ENCODE measurements at places on chromosomes 11 and 22.

DNA sequence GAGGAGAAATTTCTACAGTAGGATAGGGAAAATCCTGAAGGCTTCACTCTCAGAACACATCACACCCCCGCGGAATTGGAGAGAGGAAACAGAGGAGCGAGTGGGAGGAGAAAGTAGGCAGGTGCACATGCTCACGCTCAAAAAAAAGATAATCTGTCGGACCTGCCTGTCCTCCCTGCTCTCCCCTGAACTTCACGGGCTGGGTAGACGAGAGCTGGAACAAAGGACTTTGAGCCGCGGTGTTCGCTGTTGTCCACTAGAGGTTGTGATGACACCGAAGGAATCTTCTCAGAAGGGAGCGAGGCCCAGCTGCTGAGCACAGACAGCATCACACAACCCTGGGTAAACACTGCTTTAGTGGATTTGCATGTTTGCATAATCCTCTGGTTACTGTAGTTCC is 5.0 kb downstream of the SEZ6L start:
- peaks cover 5% of the 10 kb centered on the region for H3K27me3 ChIP-seq
- peak; percentile 87 for DNase-seq
- no peak overlapping the region for H3K27ac ChIP-seq

- H3K4me3 ChIP-seq: no peak overlapping the region
- no peaks in the 10 kb centered on the region for H3K4me1 ChIP-seq
- peak; percentile 30 for DNase-seq
- no peaks in the 10 kb centered on the region for H3K36me3 ChIP-seq
Measured at GRCh38 chr22:30830907-30831306, 136.2 kb downstream of the OSBP2 start.

GRCh38 chr11:28636566-28636965 is 528.4 kb downstream of the METTL15 start:
- no peaks in the 10 kb centered on the region for H3K36me3 ChIP-seq
- H3K27ac ChIP-seq: no peak overlapping the region
- H3K4me3 ChIP-seq: no peak overlapping the region
- DNase-seq: no peak
- H3K27me3 ChIP-seq: no peaks in the 10 kb centered on the region

GRCh38 chr11:86570020-86570419 is 102.4 kb downstream of the ME3 start:
- no peaks in the 10 kb centered on the region for H3K4me1 ChIP-seq
- H3K4me3 ChIP-seq: no peak overlapping the region
- no peak for DNase-seq
- H3K27ac ChIP-seq: no peak overlapping the region
- no peaks in the 10 kb centered on the region for H3K36me3 ChIP-seq
- no peaks in the 10 kb centered on the region for H3K27me3 ChIP-seq

DNA sequence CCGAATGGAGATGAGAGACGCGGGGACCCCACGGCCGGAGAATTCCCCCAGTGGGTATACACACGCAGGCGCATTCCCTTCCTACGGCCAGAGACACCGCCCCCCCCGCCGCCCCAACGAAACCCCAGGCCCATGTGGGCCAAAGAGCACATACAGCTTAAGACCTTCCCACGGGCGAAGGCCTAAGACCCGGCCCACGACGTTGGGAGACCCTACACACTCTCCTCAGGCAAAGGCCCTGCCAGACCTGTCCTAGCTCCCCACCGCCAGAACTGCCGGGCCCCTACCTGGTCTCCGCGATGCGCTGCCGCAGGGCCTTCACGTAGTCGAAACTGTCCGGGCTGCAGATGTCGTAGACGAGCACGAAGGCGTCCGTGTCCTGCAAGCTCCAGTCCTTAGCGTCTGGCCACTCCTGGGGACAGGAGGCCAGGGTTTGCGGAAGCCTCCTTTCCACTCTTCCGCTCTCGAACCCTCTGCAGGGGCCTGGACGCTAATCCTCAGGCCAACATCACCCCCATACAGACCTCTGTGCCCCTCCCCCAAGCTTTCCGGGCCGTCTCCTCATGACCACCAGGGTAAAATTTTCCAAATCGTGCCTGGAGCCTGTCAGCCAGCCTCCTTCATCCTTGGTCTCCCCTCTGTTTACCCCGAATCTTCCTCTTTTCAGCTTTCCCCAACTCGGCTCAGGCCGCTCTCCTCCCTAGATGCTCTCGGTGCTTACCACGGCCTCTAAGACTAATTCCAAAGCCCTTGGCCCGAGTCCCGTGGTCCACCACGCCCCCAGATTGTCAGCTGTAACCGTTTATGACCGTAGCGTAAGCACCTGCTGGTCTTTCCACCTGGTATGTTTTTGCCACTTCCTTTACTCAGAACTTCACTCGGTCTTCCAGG is 1.7 kb downstream of the RASL10A start:
- H3K27me3 ChIP-seq: peaks cover 12% of the 10 kb centered on the region
- H3K36me3 ChIP-seq: no peaks in the 10 kb centered on the region
- no peak overlapping the region for H3K4me3 ChIP-seq
- DNase-seq: no peak
- H3K4me1 ChIP-seq: peaks cover 3% of the 10 kb centered on the region
- no peak overlapping the region for H3K27ac ChIP-seq

- no peak overlapping the region for H3K27ac ChIP-seq
- no peak for DNase-seq
- no peaks in the 10 kb centered on the region for H3K27me3 ChIP-seq
- no peaks in the 10 kb centered on the region for H3K36me3 ChIP-seq
Measured at GRCh38 chr11:77267962-77268361, 33.5 kb downstream of the GDPD4 start.

GRCh38 chr11:134132808-134133207 is 63.9 kb downstream of the JAM3 start:
- H3K27me3 ChIP-seq: no peaks in the 10 kb centered on the region
- no peak overlapping the region for H3K27ac ChIP-seq

DNA sequence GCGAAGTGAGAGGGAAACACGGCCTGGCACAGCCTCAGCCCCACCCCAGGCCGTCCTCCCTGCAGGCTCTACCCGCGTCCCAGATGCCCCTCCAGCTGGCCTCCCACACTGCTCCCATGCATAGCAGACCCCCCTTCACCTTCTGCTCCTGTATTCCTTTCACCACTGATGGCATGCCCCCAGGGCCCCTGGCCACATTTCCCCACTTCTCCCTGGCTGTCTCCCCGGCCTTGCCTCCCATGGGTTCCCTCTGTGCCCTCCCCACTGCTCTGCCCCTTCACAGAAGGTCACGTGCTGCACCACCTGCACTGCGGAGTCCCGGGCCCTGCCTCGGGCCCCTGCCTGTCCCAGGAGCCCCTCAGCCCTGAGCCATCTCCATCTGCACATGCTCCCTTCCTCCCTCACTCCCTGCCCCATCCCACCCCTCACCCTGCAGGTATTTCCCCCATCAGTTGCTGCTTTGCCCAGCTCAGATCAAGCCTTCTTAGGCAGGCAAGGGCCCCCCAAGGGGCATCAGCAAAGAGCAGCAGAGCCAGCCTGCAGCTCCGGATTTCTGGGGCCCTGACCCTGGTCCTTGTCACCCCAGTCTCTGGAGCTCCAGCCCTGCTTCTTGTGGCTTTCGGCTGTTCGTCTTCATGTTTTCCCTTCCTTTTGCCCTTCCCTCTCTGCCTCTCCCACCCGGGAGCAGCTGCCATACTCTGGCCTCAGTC is 46.4 kb downstream of the GAB4 start:
- no peak overlapping the region for H3K4me3 ChIP-seq
- no peaks in the 10 kb centered on the region for H3K4me1 ChIP-seq
- H3K27ac ChIP-seq: no peak overlapping the region
- DNase-seq: no peak

GRCh38 chr22:29707010-29707409 is 12.8 kb upstream of the CABP7 start:
- H3K27me3 ChIP-seq: peaks cover 2% of the 10 kb centered on the region
- no peak overlapping the region for H3K27ac ChIP-seq
- no peak overlapping the region for H3K4me3 ChIP-seq
- no peak for DNase-seq
- peaks cover 4% of the 10 kb centered on the region for H3K4me1 ChIP-seq

DNA sequence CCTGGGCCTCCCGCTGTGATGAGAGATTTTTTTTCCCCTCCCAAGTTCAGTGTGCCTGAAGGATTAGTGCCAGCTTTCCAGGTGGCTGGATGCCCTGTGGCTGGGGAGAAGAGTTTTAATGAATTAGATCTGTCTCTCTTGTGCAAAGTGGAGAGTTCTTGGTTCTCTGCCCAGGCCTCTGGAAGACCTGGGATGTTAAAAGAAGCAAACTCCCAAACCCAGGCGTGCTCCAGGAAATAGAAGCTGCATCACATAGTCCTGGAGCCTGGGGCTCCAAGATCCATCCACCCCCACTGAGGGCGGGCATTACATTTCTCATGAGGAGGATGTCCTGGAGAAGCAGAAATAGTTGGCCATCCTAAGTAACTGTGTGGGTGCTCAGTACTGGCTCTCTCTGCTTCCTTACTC is 30.6 kb downstream of the SDHAF2 start:
- H3K27me3 ChIP-seq: no peaks in the 10 kb centered on the region
- DNase-seq: no peak
- H3K4me1 ChIP-seq: no peaks in the 10 kb centered on the region
- H3K4me3 ChIP-seq: no peak overlapping the region

DNA sequence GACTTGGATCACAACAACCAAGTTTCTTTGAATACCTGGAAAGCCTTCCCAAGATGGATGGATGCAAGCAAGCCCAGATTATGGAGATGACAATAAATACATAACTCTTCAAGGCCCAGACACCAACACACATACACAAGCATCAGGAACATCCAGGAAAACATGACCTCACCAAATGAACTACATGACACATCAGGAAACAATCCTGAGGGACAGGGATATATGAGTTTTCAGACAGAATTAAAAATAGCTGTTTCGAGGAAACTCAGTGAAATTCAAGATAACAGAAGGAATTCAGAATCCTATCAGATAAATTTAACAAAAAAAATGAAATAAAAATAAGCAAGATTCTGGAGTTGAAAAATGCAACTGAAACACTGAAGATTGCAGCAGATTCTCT is 659.4 kb downstream of the METTL15 start:
- H3K36me3 ChIP-seq: no peaks in the 10 kb centered on the region
- no peaks in the 10 kb centered on the region for H3K4me1 ChIP-seq
- no peaks in the 10 kb centered on the region for H3K27me3 ChIP-seq
- H3K27ac ChIP-seq: no peak overlapping the region

- H3K4me1 ChIP-seq: no peaks in the 10 kb centered on the region
- no peak for DNase-seq
- H3K27me3 ChIP-seq: no peaks in the 10 kb centered on the region
- H3K27ac ChIP-seq: no peak overlapping the region
- no peaks in the 10 kb centered on the region for H3K36me3 ChIP-seq
- no peak overlapping the region for H3K4me3 ChIP-seq
Measured at GRCh38 chr11:118009864-118010737, 23.9 kb downstream of the IL10RA start.

DNA sequence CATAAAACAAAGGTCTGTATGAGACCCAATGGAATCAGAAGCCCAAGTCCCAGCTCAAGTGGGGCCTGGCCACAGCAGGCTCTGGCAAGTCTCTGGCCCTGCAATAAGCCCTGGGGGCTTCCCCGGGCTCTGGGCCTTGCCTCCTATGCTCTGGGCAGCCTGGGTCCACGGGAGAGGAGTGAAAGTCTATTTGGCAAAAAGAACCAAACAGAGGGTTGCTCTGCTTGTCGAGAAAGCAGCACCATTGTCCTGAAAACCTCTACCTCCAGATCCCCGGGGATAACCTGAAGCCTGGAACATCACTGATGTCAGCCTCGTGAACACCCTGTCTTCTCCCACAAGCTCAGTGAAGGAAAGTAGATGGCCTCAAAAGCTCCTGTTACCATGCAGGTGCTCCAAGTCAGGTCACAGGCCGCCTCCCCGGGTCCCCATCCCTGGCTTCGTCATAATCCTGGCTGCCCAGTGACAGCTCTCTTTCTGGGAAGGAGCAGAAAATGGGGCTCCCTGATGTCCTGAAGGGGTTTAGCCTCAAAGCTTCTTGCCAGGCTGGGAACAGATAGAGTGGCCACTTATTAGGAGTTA is 46.1 kb upstream of the ETS1 start:
- peaks cover 12% of the 10 kb centered on the region for H3K4me1 ChIP-seq
- no peaks in the 10 kb centered on the region for H3K27me3 ChIP-seq
- H3K27ac ChIP-seq: no peak overlapping the region
- H3K4me3 ChIP-seq: no peak overlapping the region
- DNase-seq: no peak

DNA sequence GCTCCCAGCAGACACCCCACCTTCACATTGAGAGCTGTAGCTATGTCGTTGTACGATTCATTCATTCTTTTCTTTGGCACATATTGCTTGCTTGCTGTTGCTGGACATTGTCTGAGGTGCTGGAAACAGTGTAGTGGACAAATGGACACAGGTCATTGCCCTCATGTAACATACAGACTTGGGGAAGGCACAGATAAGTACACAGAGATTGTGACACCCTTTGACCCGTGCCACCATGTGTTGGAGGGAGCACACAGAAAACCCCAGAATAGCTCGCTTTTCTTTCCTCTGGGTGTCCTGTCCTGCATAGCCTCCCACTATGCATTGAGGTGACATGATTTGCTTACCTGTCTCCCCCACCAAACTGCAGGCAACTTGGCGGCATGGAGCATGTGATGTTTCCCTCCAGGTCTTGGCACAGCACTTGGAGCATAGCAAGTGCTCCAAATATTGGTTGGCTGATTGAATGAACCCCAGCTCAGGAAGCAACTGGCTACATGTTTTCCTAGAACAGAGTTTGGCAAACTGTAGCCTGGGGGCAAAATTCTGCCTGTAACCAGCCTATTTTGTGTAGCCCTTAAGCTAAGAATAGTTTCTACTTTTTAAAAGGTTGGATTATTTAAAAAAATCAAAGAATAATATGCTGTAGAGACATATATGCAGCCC is 30.9 kb upstream of the NECTIN1 start:
- H3K27ac ChIP-seq: no peak overlapping the region
- H3K27me3 ChIP-seq: no peaks in the 10 kb centered on the region
- no peak overlapping the region for H3K4me3 ChIP-seq
- H3K4me1 ChIP-seq: peaks cover 2% of the 10 kb centered on the region

DNA sequence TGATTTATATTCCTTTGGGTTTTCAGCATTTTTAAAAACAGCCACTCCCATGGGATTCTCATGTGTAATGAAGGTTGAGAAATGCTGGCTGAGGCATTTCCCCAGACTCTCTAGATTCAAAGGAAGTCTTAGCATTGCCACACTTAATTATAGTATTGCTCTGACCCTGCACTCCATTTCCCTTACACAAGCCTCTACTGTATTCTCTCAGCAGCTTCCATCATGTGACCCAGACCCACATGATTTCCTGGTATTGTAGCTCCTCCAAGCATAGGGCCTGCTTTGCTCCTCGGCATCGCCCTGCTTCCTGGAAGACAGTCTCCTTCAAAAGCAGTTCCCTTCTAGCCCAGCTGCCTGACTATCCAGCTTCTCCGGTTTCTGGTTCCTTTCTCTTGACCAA is 261.5 kb downstream of the LARGE1 start:
- no peaks in the 10 kb centered on the region for H3K36me3 ChIP-seq
- no peak overlapping the region for H3K27ac ChIP-seq
- no peaks in the 10 kb centered on the region for H3K27me3 ChIP-seq
- no peak overlapping the region for H3K4me3 ChIP-seq

GRCh38 chr11:130609121-130610035 is 160.9 kb downstream of the ADAMTS15 start:
- H3K4me1 ChIP-seq: no peaks in the 10 kb centered on the region
- no peak overlapping the region for H3K27ac ChIP-seq
- H3K4me3 ChIP-seq: no peak overlapping the region
